ENCODE measurements at places on chromosomes 5 and 9. TPM values are rescaled to one million over a fixed set of nuclear protein-coding genes. Genes with fewer than 3 reads are reported as not detected.

The C9orf57 gene
- total RNA-seq = not detected

The NAIP gene
- total RNA-seq = 5.1 TPM

The GRIN1 gene
- not detected for total RNA-seq

The ZSWIM6 gene
- 4.4 TPM for total RNA-seq

DNA sequence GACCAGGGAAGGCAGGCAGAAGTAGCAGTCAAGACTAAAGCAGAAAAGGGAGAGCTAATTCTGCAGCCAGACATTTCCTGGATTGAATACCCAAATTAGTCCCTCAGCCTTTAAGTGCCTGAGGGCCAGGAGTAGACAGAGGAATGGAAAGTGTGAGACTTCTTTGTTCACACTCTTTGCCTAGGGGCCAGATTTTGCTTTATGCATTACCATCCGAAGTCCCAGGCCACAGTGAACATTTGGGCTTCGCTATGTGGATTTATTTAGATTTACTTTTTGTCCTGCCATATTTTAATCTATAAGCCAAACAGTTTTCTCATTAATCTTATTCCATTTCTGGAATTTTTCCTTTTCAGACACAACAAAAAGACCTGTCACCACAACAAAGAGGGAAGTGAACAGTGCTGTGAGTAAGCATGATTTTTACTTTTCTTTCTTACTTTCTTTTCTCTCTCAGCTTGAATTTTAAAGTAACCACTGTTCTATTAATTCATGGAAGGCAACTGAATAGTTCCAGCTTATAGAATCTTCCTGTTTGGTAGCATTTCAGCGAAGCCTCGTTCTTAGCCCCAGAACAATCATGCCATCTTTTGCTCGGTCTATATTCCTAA lies 52.6 kb downstream of the PDCD1LG2 start:
- peaks cover 2% of the 10 kb centered on the region for H3K36me3 ChIP-seq
- no peak overlapping the region for H3K27ac ChIP-seq
- H3K27me3 ChIP-seq = no peaks in the 10 kb centered on the region
- H3K4me1 ChIP-seq = peaks cover 29% of the 10 kb centered on the region

Measured in activated CD8-positive, alpha-beta T cell treated with anti-CD3 and anti-CD28 coated beads for 36 hours (primary cell).